ENCODE measurements at places on chromosomes 13 and 19. TPM values are rescaled to one million over a fixed set of nuclear protein-coding genes. Genes with fewer than 3 reads are reported as not detected.

DNA sequence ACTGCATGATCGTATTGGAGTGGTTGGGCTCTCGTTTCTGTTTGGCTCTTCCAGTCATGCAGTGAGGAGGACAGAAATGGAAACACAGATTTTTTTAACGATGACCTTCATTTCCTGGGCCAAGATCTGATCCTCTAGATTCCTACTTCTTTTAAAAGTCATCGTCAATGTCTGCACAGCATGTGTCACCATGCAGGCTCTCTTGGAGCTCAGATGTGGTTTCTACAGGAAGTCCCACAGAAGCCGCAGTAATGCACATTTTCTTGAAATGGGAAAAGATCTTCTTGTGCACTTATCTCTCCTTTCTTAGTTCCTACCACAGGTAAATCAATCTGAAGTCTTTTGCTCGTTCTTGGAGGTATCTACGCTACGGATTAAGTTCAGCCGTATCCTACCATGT is 626.9 kb downstream of the EFNB2 start:
- no peak overlapping the region for H3K4me3 ChIP-seq
- H3K27me3 ChIP-seq: no peaks in the 10 kb centered on the region
- no peak overlapping the region for H3K27ac ChIP-seq
- DNase-seq: no peak

- H3K4me1 ChIP-seq: no peaks in the 10 kb centered on the region
- no peak for DNase-seq
- no peaks in the 10 kb centered on the region for H3K36me3 ChIP-seq
- H3K4me3 ChIP-seq: no peak overlapping the region
Observed at GRCh38 chr13:59744747-59745391, 418.9 kb downstream of the DIAPH3 start.

DNA sequence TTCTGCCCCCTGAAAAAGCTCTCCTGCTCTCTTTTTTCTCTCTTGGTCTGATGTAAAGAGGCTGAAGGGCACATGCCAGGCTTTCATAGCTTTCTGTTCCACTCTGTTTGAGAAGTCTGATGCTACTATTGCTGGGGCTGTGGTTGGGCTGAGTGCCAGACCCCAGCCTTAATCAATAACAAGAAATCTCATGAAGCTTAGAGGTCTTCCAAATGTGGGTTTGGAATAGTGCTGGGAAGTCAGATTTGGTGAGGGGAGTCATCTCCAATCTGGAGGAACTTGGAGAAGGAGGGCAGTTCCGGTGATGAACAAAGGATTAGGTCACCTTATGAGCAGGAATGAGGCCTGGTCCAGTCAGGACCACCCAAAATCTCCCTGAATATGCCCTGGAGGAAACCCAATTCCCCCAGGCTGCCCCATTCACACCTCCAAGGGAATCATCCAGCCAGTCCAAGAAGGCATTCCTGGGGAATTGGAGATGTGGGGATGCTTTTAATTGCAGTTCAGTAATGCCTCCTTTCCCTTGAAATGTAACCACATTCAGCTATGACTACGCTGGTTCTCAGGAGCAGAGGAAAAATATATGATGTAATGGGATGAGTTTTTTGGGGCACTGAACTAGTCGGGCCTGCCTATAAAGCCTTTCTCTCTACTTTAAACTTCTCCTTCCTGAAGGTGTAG is 102.0 kb downstream of the STARD13 start:
- no peaks in the 10 kb centered on the region for H3K27me3 ChIP-seq
- no peaks in the 10 kb centered on the region for H3K36me3 ChIP-seq
- peaks cover 46% of the 10 kb centered on the region for H3K4me1 ChIP-seq
- H3K27ac ChIP-seq: no peak overlapping the region
- DNase-seq: no peak
- H3K4me3 ChIP-seq: no peak overlapping the region

DNA sequence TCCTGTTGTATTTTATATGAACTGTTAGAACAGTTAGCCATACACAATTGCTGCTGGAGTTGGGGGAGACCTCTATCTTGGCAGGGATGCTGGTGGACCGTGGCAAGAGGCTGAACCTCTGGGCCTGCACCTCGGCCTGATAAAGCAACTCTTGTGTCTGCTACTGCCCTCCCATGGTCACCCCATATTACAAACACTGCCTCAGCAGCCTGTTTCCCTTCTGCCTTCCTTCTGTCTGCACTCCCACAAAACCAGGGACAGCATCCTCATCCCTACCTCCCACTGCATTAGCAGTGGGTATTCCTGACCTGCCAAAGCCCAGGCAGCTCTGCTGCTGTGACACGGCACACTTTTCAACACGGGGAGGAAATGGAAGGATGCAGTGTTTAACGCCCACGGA is 456.4 kb downstream of the FGF14 start:
- no peak overlapping the region for H3K27ac ChIP-seq
- no peak for DNase-seq
- H3K36me3 ChIP-seq: no peaks in the 10 kb centered on the region
- H3K27me3 ChIP-seq: no peaks in the 10 kb centered on the region
- H3K4me3 ChIP-seq: no peak overlapping the region

DNA sequence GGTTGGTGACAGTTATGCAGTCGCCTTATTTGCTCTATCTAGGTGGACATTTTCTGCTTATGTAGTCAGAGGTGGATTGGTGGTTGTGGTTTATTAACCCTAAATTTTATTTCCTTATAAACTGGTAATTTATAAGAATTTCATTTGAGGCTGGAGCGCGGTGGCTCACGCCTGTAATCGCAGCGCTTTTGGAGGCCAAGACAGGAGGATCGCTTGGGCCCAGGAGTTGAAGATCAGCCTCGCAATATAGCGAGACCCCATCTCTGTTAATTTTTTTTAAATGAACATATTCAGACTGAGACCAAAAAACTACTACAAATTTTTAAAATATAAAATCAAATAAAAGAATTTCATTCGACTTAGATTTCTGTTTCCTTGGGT is 810 bp downstream of the ZNF627 start:
- DNase-seq: no peak
- peak overlapping the region; percentile 89 for H3K27ac ChIP-seq
- peaks cover 9% of the 10 kb centered on the region for H3K4me1 ChIP-seq
- H3K36me3 ChIP-seq: no peaks in the 10 kb centered on the region
- peak overlapping the region; percentile 99 for H3K4me3 ChIP-seq
- no peaks in the 10 kb centered on the region for H3K27me3 ChIP-seq

GRCh38 chr13:110168999-110169933 is 137.7 kb downstream of the COL4A1 start:
- DNase-seq: no peak
- H3K36me3 ChIP-seq: no peaks in the 10 kb centered on the region
- no peak overlapping the region for H3K27ac ChIP-seq
- no peak overlapping the region for H3K4me3 ChIP-seq
- no peaks in the 10 kb centered on the region for H3K4me1 ChIP-seq

GRCh38 chr19:45785097-45785496 is 2.8 kb upstream of the DMPK start:
- DNase-seq: no peak
- H3K4me3 ChIP-seq: no peak overlapping the region
- H3K27ac ChIP-seq: peak overlapping the region; percentile 50
- no peaks in the 10 kb centered on the region for H3K27me3 ChIP-seq
- H3K4me1 ChIP-seq: peaks cover 80% of the 10 kb centered on the region

GRCh38 chr13:109055850-109056249 is 426.4 kb downstream of the MYO16 start:
- no peak overlapping the region for H3K27ac ChIP-seq
- H3K4me1 ChIP-seq: no peaks in the 10 kb centered on the region
- H3K36me3 ChIP-seq: no peaks in the 10 kb centered on the region
- no peak overlapping the region for H3K4me3 ChIP-seq
- no peak for DNase-seq

- DNase-seq: no peak
- no peak overlapping the region for H3K4me3 ChIP-seq
- H3K4me1 ChIP-seq: peaks cover under 1% of the 10 kb centered on the region
- H3K27me3 ChIP-seq: no peaks in the 10 kb centered on the region
Observed at GRCh38 chr19:28961772-28962500, 251.0 kb downstream of the UQCRFS1 start.

GRCh38 chr13:105936816-105937215 is 598.6 kb downstream of the EFNB2 start:
- H3K27ac ChIP-seq: no peak overlapping the region
- H3K4me1 ChIP-seq: no peaks in the 10 kb centered on the region

- no peak for DNase-seq
- H3K36me3 ChIP-seq: no peaks in the 10 kb centered on the region
Observed at GRCh38 chr19:1361601-1362386, 21.9 kb upstream of the NDUFS7 start.

- DNase-seq: no peak
- no peaks in the 10 kb centered on the region for H3K4me1 ChIP-seq
- no peaks in the 10 kb centered on the region for H3K36me3 ChIP-seq
- no peak overlapping the region for H3K27ac ChIP-seq
Observed at GRCh38 chr13:109833940-109834339, 47.6 kb upstream of the IRS2 start.

DNA sequence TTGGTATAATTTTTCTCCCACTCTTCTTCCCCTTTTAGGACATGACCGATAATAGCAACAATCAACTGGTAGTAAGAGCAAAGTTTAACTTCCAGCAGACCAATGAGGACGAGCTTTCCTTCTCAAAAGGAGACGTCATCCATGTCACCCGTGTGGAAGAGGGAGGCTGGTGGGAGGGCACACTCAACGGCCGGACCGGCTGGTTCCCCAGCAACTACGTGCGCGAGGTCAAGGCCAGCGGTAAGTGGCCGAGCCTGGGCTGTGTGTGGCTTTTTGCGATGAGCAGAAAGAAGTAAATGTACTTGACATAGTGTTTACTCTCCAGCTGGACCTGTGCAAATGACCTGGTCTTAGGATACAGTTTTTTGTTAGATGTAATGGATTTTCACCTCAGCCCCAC is 102.5 kb downstream of the ARHGEF7 start:
- no peak overlapping the region for H3K4me3 ChIP-seq
- H3K27me3 ChIP-seq: no peaks in the 10 kb centered on the region
- no peaks in the 10 kb centered on the region for H3K36me3 ChIP-seq

GRCh38 chr19:56282809-56283208 is 10.3 kb downstream of the EDDM13 start:
- H3K27me3 ChIP-seq: no peaks in the 10 kb centered on the region
- no peak for DNase-seq
- H3K4me1 ChIP-seq: no peaks in the 10 kb centered on the region
- H3K27ac ChIP-seq: no peak overlapping the region
- H3K4me3 ChIP-seq: no peak overlapping the region

- no peaks in the 10 kb centered on the region for H3K36me3 ChIP-seq
- H3K4me3 ChIP-seq: no peak overlapping the region
- H3K27ac ChIP-seq: peak overlapping the region; percentile 45
- H3K4me1 ChIP-seq: peaks cover 3% of the 10 kb centered on the region
- DNase-seq: no peak
Observed at GRCh38 chr13:49314344-49314882, 66.7 kb downstream of the CDADC1 start.

GRCh38 chr19:18778076-18778389 is 13.1 kb downstream of the COMP start:
- H3K27ac ChIP-seq: no peak overlapping the region
- H3K4me1 ChIP-seq: no peaks in the 10 kb centered on the region
- no peak for DNase-seq
- H3K36me3 ChIP-seq: no peaks in the 10 kb centered on the region
- no peaks in the 10 kb centered on the region for H3K27me3 ChIP-seq

- H3K4me1 ChIP-seq: no peaks in the 10 kb centered on the region
- no peak overlapping the region for H3K27ac ChIP-seq
Observed at GRCh38 chr13:25538276-25538675, 166.5 kb downstream of the ATP8A2 start.

GRCh38 chr13:47287291-47287751 is 390.5 kb upstream of the HTR2A start:
- no peaks in the 10 kb centered on the region for H3K4me1 ChIP-seq
- no peak overlapping the region for H3K27ac ChIP-seq
- H3K4me3 ChIP-seq: no peak overlapping the region
- H3K27me3 ChIP-seq: no peaks in the 10 kb centered on the region
- no peaks in the 10 kb centered on the region for H3K36me3 ChIP-seq
- no peak for DNase-seq

DNA sequence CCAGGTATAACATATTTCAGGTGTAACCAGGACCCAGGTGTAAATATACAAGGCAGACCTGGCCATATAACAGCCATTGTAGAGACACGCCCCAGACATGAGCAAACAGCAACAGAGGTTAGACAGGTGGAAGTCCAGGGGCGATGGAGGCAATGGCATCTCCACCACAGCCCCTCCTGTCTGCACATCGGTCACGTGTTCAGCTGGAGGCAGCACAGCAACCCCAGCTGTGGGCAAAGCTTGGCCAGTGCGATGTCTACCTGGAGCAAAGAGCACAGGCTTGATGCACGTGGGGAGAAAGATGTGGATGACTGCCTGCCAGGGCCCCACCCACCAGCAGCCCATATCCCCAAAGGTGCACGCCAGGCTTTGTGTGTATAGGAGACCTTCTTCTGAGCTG is 4.4 kb downstream of the CYP4F2 start:
- no peaks in the 10 kb centered on the region for H3K36me3 ChIP-seq
- no peaks in the 10 kb centered on the region for H3K4me1 ChIP-seq
- H3K27me3 ChIP-seq: peaks cover 2% of the 10 kb centered on the region
- DNase-seq: no peak
- no peak overlapping the region for H3K27ac ChIP-seq

GRCh38 chr13:28408235-28408848 is 86.6 kb downstream of the FLT1 start:
- H3K36me3 ChIP-seq: no peaks in the 10 kb centered on the region
- H3K4me3 ChIP-seq: no peak overlapping the region
- H3K27ac ChIP-seq: peak overlapping the region; percentile 57
- H3K4me1 ChIP-seq: no peaks in the 10 kb centered on the region
- no peaks in the 10 kb centered on the region for H3K27me3 ChIP-seq
- DNase-seq: peak; percentile 18

- DNase-seq: no peak
- no peaks in the 10 kb centered on the region for H3K27me3 ChIP-seq
Observed at GRCh38 chr19:13884726-13885591, 8.0 kb downstream of the NANOS3 start.

Gene FIZ1
- total RNA-seq: 11.2 TPM

Gene VWA8
- total RNA-seq: 24.7 TPM

Gene SIGLEC12
- total RNA-seq: not detected

Gene PLIN5
- total RNA-seq: 127 TPM

Gene RDH8
- not detected for total RNA-seq

Gene MYH14
- 128 TPM for total RNA-seq

Gene ZNF667
- 0.55 TPM for total RNA-seq

Gene CEACAM6
- total RNA-seq: 0.53 TPM

Gene CBARP
- 0.10 TPM for total RNA-seq

Gene ZNF432
- total RNA-seq: 5.4 TPM

Gene SIGLEC11
- 0.42 TPM for total RNA-seq

Gene VSTM2B
- not detected for total RNA-seq

Gene PSG3
- total RNA-seq: not detected

Data from gastrocnemius medialis (tissue), 4 donors.